ENCODE measurements at places on chromosomes 6 and 20.

DNA sequence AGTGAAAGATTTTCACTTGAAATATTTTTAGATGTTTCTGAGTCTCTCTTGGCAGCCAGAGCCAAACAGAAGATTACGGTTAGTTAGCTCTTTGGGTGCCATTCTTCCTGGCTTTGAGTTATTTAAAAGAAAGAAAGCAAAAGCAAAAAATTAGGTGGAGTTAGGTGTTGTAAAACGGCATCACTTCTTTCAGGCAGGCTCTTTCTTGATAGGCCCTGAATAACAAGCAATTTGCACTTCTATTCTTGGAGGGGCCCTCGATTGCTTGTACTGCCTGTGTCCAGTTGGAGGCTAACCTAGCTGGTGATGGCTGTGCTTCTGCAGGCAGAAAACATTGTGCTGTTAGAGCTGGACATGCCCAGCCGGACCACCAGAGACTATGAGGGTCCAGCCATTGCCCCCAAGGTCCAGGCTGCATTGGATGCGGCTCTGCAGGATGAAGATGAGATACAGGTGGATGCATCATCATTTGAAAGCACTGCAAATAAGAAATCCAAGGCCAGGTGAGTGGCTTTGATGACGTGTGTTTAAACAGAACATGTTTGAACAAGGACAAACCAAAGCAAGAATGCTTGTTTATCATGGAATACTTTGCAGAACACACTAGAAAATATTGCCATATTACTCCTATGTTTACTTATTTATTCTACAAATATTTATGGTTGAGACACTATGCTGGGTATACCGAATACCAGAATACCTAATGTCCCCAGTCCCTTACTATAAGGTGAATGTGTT is 28.1 kb upstream of the ASXL1 start:
- DNase-seq: no peak

DNA sequence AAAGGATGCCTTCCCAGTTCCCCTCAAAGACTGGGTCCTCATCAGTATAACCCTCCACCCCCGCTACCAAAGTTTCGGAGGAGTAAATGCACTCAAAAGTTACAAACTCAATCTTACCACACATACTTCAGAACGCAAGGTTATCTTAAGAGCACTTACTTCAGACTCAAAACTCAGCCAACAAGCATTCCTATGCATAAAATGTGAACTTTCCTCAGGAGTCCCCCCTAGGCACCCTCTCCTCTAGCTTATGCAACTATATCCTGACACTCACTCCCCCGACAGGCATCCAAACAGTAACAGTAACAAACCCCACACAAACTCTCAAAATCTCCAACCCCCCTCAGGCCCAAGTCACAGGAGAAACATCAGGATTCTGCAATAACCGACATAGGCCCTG is 11.1 kb upstream of the ADTRP start:
- no peak for DNase-seq

DNA sequence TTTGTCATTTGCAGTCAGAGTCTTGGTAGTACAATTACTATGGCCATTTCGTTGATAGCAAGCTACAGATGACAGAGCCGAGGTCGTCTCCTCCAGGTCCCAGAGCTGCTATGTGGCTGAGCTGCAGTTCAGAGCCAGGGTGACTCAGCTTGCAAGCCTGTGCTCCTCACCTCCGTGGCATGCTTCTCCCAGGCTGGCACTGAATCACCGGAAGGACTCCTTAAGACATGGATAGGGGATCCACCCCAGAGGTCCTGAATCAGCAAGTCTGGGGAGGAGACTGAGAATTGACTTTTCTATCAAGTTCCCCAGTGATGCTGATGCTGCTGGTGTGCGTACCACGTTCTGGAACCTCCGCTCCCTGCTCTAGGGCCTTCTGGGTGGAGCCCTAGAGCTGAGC is 291.2 kb downstream of the CDH26 start:
- DNase-seq: no peak

GRCh38 chr6:7142918-7143475 is 35.2 kb downstream of the RREB1 start:
- DNase-seq: no peak

DNA sequence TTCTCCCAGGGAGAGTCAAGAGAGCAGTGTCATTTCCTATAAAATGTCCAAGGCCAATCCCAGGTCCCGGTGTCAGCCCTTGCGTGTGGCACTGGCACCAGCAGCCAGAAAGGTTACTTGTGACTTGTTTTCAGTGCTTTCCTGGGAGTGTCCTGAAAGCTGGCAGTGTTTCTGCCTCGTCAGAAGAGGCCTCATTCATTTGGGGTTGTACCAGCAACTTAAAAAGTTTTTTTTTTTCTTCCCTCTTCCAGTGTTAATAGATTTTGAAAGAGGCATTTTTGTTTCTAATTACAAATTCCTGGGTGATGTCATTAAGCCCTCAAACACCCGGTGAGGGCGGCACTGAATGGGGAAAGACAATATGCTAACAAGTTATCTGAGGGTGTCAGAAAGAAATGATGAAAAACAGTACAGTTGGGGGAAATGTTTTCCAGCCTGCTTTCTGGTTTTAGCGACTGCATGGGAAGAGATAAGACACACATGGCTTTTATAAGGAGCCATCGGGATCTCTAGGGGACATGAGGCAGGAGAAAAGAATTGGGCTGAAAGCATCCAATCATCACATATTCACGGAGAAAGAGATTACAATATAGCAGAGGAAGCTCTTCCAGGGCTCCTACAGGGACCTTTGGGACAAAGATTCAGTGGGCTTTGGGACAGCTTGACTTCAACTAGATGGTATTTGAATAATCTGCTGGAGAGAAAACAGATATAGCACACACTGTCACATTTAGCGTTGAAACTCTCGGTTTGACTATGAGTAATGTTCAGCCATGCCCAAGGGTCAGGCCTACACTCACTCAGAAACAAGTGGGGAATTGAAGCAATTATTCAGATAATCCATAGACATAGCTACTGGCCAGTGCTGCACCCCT is 153.0 kb downstream of the BCAS1 start:
- no peak for DNase-seq

DNA sequence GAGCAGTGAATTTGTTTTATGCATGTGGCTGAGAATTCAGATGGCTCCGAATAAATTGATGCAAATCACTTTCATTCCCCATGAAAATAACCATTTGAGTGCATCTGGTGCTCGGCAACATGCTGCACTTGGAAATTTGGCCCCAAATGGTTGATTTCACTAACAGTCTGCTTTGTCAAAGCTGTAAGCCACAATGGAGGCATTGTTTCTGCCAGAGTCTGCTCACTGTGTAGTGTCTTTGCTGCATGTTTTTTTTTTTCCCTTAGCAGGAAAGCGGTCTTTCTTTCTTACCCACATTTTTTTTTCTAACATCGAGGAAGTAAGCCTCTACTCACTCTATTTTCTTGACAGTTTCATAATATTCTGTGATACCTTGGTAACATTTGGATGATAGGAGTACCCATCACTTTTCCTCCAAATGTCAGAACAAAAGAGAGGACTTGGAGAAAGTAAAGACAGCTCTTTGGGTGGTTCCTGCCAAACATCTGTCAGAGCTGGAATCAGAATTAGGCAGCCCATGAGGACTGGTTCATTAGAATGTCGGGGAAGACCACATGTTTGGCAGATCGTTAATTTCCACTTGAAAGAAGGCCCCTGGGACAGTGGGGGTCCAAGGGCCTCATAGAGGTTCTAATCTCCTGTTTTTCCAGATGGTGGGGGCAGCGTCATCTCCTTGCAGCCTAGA is 149.5 kb downstream of the DOK5 start:
- no peak for DNase-seq

- DNase-seq: no peak
These were observed 995 bp downstream of the RSPO4 start for GRCh38 chr20:1001116-1001515.

GRCh38 chr6:146974351-146974750 is 229.9 kb upstream of the STXBP5 start:
- DNase-seq: no peak

- DNase-seq: no peak
These were observed 1.5 kb downstream of the NELFCD start for GRCh38 chr20:58982406-58983114.

- DNase-seq: no peak
These were observed 70.9 kb downstream of the REV3L start for GRCh38 chr6:111411978-111412566.

- no peak for DNase-seq
These were observed 8.6 kb upstream of the IP6K3 start for GRCh38 chr6:33755070-33755869.

DNA sequence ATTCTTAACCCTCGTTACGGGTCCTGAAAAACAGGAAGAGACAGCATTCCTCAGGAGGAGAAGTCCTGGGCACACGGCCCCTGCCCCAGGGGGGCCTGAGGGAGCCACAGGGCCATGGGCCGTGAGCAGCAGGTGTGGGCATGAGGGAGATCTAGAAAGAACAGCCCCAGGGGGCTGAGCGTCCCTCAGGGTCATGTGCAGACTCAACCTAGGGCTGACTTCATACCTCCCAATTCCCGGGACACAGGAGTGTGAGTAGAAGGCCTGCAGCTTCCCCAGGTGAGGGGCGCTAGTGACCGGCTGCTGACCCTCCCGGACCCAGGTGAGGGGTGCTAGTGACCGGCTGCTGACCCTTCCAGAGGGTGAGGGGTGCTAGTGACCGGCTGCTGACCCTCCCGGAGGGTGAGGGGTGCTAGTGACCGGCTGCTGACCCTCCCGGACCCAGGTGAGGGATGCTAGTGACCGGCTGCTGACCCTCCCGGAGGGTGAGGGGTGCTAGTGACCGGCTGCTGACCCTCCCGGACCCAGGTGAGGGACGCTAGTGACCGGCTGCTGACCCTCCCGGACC is 35.1 kb downstream of the FRMD1 start:
- DNase-seq: no peak

- DNase-seq: no peak
These were observed 30.2 kb downstream of the ARHGAP18 start for GRCh38 chr6:129679758-129680157.

DNA sequence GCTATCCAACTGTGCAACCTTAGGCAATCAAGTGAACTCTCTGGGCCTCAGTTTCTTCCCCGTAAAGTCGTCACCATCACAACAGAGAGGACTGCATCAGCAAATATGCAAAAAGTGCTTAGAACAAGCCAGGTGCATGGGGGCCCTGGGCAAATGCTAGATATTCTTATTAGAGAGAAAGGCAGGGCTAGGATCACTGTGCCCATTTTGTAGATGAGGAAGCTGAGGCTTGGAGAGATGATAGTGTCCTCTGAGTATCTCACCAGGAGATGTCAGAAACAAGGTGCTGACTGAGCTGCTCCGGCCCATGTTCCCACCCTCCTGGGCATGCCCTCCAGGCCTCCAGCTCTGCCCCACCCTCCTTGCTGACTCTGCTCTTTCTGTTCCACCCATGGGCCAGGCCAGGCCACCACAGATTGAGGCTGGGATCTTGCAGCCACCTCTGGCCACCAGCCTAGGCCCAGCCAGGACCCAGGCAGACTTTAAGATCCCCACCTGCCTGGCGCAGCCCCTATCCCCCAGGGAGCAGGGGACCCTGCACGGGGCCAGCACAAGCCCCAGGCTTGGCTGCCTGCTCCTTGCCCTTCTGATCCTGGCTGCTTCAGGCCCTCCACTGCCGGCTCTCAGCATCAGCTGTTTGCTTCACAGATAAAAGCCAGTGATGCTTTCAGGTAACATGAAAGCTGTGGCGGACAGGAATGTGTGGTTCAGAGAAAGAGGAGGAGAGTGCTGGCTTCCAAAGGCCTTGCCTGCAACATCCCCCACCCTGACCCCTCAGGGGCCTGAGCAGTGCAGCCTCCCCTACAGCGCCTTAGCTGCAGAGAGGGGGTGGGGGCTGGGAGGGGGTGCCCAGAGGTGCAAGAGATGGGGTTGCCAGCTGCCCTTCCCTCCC is 47.6 kb downstream of the GRM4 start:
- no peak for DNase-seq

GRCh38 chr20:53425481-53425880 is 168.2 kb downstream of the ZNF217 start:
- no peak for DNase-seq

GRCh38 chr6:33567836-33568235 is 12.2 kb downstream of the BAK1 start:
- DNase-seq: no peak

- DNase-seq: no peak
These were observed 6.4 kb upstream of the FANCE start for GRCh38 chr6:35445691-35446090.

- no peak for DNase-seq
These were observed 84.9 kb downstream of the MMS22L start for GRCh38 chr6:97198046-97198565.

DNA sequence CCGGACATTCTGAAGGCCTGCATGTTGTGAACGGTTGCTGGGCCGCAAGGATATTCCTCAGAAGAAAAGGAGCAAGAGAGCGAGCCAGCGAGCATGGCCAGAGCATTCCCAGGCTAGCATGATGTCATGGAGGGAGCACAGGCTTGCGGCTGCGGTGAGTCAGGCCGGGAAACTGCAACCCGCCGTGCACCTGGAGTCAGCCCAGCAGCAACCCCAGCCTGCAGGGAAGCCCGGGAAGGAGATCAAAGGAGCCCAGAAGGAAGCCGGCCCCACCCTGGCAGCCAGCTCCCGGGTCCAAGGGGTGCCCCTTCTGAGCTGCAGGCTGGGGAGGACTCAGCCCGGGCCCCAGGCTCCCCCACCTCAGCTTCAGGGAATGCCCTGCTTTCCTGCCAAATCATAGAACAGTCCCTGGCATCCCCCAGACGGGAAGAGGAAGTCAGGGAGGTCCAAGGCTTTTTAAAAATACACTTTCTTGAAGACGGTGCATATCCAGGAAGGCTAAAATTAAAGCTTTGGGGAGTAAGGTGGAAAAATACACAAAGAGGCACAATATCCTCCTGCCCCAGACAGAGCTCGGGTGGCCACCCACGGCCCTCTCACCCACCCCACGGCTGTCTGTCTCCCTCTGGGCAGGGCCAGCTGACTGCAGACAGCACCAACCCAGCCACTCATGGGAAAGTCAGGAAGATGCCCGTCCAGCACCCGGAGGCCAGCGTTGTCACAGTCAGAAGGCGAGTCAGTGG is 53.7 kb downstream of the BMP7 start:
- no peak for DNase-seq

DNA sequence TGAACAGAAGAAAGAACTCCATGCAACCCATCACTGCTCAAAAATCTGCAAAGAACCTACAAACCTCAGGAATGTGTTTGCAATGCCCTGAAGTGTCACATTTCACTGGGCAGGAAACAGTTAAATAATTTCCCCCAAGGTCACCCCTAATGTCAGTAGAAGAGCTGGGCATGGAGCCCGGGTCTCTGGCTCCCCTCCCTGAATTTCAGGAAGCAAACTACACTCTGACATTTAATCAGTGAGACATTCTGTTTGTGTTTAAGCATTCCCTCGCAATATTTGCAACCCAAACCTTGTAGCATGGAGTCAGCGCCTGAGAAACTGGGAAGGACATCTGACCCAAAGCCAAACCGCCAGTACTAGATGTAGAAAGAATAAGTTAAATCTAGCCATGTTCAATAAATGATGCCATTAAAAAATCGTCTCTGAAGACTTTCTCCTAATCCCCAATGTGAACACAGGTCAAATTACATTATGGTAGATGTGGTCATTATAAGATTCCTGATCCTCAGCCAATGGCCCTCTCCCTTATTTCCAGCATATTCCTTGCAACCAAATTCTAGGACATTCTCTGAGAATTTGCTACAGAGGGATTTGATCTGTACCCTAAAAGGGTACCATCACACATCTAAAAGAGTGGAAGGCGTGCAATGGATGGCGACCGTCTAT is 91.2 kb upstream of the ADTRP start:
- DNase-seq: no peak

GRCh38 chr20:46592580-46593362 is 42.3 kb upstream of the OCSTAMP start:
- no peak for DNase-seq

All from stimulated activated CD4-positive, alpha-beta T cell treated with anti-CD3 and anti-CD28 coated beads, TNF-alpha, amount 100 ng/mL, for 48 hours (primary cell).